CD4-positive, alpha-beta T cell treated with Interleukin-12 subunit alpha and Interleukin-12 subunit beta, for 1 hour (primary cell): ENCODE measurements at places on chromosomes 4 and X.

DNA sequence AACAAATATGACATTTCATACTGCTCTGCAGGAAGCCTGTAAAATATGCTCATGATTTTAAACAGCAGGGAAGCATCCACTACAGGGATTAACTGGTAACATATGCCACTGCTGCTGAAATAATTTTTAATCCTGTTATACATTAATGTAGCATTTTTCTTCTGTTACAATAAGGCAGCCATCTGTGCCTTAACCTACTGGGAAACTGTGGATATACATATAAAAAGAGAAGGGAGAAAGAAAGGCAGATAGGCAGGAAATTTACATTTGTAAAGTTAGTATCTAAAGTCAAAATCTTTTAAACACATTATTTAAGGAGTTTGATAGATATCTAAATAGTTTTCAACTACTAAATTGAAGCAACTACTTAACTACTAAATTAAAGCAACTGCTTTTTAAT is 514.6 kb upstream of the KLHL4 start:
- DNase-seq = no peak

DNA sequence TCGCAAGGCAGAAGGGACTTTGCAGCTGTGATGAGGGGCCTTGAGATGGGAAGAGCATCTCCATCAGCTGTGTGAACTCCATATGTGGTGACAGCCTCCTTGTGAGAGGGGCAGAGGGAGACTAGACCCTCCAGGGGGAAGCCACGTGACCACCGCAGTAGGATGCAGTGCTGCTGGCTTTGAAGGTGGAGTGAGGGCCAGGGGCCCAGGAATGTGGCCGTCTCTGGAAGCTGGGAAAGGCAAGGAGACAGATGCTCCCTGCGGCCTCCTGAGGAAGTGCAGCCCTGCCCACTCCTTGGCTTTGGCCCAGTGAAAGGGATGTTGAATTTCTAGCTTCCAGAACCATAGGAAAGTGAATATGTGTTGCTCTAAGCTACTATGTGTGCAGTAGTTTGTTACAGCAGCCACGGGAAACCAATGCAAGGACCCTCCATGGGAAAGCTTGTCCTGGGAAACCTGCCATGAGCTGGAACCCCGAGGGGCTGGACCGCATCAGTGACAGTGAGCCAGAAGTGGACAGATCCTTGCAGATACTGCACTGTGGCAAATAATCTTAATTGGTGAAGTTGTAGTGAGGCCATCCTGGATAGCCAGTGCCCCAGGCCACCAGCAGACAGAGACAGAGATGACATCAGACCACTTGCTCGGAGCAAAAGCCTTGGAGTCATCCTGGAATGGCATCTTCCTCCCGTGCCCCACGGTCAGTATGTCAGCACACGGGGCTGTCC is 35.4 kb upstream of the SORCS2 start:
- DNase-seq = no peak

GRCh38 chr4:8438743-8439142 is 1.8 kb downstream of the ACOX3 start:
- DNase-seq = no peak

- peak; percentile 44 for DNase-seq
These were observed 814 bp upstream of the MMAA start for GRCh38 chr4:145618210-145618931.

GRCh38 chrX:131762802-131763234 is 218.9 kb downstream of the OR13H1 start:
- DNase-seq = no peak

- DNase-seq = no peak
These were observed 254.6 kb upstream of the GK2 start for GRCh38 chr4:79662651-79663050.

- DNase-seq = no peak
These were observed 374.8 kb upstream of the ANXA10 start for GRCh38 chr4:167717495-167717894.

DNA sequence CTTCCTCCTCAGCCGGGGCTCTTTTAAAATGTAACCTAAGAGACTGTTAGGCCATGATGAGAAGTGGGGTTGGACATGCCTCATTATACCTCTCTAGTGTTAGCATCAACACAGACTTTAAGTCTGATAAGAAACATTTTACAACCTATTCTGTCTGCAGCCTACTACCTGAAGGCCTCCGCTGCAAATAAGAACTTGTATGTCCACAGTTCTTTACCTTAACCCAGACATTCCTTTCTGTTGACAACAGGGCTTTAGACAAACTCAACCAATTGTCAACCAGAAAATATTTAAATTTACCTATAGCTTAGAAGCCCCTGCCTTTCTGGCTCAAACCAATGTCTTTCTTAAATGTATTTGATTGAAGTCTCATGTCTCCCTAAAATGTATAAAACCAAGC is 1418.6 kb downstream of the STIM2 start:
- DNase-seq = no peak

- DNase-seq = peak; percentile 55
These were observed 119.9 kb downstream of the RASGEF1B start for GRCh38 chr4:81351654-81352445.

- DNase-seq = no peak
These were observed 1296.1 kb upstream of the PCDH7 start for GRCh38 chr4:29423836-29424721.

DNA sequence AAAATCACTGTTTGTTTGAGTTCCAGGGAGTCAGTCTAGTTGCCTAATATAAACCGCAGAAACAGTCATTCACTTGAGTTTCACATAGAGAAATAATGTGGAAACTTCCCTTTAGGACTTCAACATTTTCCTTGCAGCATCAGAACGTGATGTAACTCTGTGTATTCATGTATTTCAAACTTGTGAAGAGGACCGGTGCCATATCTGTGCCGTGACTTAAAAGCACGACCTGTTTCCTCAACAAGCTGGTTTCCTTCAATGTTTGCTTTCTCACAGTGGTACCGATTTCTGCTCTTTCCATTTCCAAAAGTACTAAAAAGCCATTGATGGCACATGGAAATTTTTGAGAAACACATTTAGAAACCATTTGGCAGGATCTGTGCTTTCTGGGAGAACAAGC is 166.6 kb upstream of the RAPGEF2 start:
- no peak for DNase-seq

GRCh38 chr4:183823434-183823833 is 81.7 kb upstream of the STOX2 start:
- no peak for DNase-seq

DNA sequence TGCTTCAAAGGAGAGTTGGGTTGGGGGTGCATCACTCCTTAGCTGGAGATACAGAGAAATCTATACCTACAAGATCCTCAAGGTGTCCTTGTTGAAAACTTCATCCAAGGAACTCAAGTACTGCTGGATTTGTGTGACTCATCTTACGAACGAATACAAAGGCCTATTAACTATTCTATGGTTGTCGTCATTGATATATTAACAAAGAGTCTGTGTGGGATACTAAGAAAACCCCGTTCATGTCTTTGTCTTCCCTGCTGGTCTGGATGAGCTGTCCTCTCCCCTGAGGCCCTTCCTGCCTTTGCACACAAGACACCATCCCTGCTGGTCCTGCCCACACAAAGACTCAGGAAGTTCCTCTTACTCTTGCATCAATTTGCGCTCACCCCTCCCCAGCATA is 54.9 kb upstream of the IRF2 start:
- DNase-seq = no peak

DNA sequence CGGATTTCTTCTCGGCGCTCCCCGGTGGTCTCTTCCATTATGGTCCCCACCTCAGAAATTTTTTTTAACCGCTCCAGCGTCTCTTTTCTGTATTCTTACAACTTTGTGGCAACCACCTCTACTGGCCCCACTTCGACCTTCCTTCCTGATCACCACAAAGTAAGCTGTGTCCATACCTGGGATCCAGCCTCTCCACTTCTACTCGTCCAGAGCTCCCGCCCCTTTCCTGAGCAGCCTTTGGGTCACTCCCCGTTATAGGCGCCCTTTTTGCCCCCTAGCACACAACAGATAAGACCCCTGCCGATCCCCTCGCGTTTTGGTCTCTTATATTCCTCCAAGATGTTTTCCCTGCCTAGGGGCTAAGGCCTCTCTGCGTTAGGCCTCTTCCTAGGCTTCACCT is 557 bp downstream of the PIGG start:
- DNase-seq = peak; percentile 4

GRCh38 chr4:145001635-145002034 is 96.4 kb downstream of the ANAPC10 start:
- no peak for DNase-seq

DNA sequence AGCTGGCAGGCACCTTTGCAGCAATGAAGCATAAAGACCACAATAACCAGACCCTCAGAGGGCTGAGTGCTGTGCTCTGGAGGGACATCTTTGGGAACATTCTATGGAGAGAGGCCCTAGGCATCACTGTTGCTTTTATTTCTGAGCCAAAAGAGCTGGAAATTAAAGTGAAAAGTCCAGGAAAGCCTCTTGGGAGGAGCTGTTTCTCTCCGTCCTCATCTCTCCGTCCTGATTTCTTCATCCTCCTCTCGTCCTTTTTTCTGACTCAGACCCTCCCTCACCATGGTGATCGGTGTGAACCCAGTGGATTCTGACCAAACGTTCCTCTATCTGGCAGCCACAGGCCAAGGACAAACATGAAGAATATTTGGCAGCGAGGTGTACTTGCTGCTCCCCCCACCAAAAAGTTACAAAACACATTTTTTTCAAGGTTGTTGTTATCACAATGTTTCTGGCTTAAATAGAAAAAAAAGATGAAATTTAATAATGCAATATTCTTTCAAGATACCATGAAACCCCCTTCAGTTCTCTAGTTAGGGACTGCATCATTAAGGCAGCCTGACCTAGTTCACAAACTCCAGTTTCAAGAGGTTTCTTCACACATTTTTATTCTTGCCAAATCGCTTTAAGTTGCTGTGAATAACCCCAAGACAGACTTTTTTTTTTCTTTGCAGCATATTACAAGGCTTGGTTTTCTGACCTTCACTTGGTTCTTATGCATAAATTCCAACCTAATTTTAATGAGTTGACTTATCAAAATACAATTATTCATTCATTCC is 80.2 kb downstream of the SCD5 start:
- no peak for DNase-seq

GRCh38 chrX:78316265-78316664 is 11.1 kb downstream of the CYSLTR1 start:
- no peak for DNase-seq

DNA sequence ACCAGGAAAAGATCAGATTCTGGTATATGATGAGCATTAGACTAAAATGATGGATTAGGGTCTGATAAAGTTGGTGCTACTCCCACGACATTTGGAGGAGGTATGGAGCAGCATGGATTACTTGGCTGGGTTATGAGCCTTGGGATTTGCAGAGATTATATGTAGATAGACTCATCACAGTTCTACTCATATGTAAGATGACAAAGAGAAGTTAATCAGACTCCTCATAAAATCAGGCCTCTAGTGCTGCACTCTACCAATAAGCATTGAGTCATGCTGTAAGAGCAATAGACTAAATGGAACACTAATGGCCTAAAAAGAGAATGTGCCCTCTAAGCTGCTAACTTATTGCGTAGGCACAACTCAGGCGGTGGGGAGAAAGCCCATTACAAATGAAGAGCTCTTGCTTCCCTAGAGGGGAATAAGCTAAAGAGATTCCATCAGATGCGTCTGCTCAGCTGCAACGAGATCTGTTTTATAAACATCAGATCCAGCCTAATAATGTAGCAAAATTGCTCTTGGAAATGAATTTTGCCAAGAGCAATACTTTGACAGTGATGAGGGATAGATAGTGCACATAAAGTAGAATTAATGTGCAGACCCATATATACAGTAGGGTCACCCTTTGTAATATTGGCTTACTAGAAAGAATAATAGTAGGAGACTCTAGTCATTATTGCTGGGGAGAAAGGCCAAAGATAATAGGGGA is 17.5 kb downstream of the LIAS start:
- DNase-seq = no peak

DNA sequence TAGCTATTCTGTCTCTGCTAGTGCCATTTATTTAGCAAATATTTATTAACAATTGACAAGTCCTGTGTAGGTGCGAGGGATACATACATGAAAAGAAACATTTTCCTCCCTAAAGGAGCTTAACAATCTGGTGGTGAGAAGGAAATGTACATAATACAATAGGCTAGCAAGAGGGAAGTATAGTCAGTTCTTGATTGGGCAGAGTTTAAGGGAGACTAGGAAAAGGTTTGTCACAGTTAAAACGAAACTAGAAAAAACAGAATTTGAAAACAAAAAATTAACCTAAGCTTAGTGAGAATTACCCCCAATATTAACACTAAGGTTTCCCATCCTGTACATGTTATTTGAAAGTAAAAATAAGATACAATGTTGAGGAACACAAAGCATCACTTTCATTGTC is 8.6 kb upstream of the MAML3 start:
- no peak for DNase-seq

DNA sequence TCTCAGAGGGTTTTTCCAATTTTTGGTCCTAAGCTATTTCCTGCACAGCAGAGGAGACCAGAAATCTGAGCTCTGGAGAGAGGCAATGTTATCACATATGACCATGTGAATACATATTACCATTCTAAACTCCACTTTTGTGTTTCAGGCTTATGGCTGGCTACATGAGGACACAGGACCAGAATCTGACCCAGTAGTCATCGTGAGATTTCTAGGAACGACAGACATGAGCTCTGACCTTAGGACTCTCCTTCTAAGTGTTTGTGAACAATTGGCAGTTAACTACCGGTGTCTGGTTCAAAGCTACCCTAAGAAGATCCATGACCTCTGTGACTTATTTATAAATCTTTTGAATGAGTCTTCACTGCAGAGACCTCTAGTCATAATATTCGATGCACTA is 198.6 kb downstream of the NWD2 start:
- DNase-seq = no peak

DNA sequence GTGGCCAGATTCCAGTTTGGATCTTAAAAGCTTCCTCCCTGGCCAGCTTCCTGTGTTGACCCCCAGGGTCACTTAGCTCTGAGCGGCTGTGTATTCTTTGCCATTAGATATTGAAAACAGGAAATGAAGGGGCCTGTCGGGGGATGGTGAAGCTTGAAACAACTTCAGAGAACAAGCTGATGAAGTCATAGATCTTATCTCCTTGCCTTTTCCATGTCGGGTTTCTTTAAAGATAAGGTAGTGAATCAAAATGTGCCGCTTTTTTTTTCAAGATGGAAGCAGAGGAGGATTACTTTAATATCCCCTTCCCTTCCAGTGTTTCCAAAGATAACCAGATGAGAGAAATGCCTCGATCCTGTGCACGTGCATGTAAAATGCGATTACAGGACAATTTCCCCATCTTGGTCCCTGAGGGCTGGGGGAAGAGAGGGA is 508.5 kb downstream of the MID1IP1 start:
- DNase-seq = peak; percentile 67

DNA sequence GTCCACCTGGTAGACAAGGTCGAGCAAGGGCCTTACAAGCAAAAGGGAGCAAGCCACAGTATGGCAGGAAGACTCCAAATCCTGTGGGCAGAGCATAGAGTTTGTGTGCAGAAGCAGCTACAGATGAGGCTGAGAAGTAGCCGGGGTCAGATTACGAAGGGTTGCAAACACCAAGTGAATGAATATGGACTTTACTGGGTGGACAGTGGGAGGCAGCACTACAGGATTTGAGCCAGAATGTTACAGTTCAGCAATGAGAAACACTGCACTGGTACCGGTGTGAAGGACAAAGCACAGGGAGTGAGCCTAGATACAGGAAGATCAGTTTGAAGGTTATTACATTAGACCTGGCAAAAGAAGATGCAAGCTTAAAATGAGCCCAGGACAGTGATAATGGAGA is 46.1 kb upstream of the HOPX start:
- DNase-seq = no peak
